NCI-H748 treated with DMSO at 0.1 percent for 48 hours (cell line): ENCODE measurements at places on chromosomes 6 and 20.
A peak's percentile ranks its signal among the peaks of the same experiment; 100 is the strongest.

DNA sequence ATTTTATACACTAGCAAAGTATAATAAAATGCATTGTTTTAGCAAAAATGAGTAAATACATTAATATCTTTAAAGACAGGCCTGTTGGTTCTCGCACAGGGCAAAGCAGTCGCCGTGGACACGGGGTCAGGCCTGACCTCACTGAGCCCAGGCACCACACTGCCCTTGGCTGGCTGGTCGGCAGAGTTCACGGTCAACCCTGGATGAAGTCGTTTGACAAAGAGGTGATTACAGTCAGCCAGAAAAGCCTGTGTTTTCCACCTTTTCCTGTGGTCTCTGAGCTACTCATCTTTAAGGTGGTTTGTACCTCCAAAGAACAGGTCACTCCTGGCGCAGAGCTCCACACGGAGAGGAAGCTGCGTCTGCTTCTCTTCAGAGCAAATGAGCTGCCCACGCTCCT is 191.5 kb downstream of the DLL1 start:
- DNase-seq, result no peak

GRCh38 chr6:14466278-14466677 is 348.7 kb downstream of the CD83 start:
- DNase-seq, result no peak

- no peak for DNase-seq
Measured at GRCh38 chr6:13787137-13787536, 27.2 kb downstream of the MCUR1 start.

DNA sequence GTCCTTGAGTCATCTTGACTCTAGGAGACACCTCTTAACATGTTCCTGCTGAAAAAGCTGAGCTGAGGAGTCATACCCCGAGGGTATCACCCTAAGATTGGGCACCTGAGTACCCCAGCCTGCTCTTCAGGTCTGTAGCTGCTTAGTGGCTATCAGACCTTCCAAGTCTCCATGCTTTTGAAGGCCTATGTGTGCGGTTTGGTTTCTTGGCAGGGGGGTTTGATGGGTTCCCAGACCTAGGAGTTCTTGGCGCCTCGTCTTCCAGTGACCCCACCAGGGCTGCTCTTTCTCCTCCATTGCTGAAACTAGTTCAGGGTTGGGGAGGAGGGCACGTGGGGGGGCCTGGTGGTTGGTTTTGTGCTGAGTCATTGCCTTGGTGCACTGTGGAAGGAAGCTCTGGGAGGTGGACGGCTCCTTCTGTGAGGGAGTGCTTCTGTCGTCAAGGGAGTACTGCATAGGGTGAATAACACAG is 20.1 kb downstream of the IGF2R start:
- no peak for DNase-seq

DNA sequence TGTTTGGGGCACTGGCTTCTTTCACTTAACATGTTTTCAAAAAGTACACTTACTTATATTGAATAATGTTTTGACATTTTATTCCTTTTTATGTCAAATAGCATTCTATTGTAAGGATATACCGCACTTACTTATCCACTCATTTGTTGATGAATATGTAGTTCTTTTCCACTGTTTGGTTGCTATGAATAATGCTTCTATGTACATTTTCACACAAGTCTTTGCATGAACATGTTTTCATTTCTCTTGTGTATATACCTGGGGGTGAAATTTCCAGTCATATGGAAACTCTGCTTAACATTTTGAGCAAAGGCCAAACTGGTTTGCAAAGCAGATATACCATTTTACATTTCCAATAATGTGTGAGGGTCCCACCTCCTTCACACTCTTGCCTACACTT is 202.3 kb upstream of the GGTLC1 start:
- DNase-seq, result no peak

DNA sequence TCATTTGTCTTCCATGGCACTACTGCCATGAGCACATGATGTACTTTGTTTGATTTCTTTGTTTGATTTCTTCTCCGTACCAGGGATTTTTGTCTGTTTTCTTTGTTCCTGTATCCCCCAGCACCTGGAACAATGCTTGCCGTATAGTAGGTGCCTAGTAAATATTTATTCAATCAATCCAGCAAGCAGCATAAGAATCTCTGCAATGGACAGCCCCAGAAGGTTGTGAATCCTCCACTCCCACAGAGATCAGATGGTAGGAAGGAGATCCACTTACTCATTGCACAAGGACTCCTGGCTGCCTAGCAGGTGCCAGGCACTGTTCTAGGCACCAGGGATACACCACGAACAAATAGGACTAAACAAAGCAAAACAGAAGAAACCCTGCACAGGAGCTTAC is 6.7 kb upstream of the SYNJ2 start:
- DNase-seq, result peak; percentile 9

DNA sequence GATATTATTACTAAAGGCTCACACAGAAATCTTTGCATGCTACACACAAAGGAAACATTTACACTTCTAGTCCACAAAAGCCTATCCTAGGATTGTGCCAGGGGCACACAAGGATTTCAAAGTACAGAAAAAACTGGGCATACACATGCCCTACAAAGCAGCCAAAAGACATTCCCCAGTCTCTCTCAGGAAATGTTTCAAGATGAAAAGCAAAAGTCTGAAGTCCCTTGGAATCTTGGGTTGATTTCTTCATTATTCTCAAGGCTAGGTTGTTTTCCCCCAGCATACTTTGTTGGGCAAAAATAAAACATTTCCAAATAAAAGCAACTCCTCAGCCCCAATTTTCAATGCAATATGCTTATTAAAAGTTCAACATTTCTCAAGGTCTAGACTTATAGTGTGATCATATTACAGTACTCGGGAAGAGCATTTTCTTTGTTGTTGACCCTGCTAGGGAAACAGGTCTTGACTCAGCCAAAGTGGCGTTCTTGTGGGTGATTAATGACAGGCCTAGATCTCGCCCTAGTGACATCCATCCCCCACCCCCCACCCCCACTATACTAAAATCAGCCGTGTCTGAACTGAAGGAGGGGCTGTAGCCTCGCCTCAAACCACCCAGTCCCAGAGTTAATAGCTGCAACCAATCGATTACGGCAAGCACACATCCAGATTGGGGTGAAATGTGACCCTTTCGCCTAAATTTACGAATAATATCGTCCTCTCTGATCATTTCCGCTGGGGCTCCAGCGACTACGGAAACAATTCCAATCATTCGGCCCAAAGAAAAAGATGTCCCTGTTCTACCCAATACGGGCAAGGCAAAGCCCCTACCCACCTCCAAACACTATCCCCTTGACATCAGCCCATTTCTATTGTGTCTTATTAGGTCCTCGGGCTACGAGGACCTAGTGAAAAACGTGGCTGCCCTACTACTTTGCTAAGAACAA is 1.4 kb downstream of the AKIRIN2 start:
- DNase-seq, result peak; percentile 45

GRCh38 chr6:112690497-112691202 is 343.5 kb downstream of the RFPL4B start:
- DNase-seq, result peak; percentile 70

DNA sequence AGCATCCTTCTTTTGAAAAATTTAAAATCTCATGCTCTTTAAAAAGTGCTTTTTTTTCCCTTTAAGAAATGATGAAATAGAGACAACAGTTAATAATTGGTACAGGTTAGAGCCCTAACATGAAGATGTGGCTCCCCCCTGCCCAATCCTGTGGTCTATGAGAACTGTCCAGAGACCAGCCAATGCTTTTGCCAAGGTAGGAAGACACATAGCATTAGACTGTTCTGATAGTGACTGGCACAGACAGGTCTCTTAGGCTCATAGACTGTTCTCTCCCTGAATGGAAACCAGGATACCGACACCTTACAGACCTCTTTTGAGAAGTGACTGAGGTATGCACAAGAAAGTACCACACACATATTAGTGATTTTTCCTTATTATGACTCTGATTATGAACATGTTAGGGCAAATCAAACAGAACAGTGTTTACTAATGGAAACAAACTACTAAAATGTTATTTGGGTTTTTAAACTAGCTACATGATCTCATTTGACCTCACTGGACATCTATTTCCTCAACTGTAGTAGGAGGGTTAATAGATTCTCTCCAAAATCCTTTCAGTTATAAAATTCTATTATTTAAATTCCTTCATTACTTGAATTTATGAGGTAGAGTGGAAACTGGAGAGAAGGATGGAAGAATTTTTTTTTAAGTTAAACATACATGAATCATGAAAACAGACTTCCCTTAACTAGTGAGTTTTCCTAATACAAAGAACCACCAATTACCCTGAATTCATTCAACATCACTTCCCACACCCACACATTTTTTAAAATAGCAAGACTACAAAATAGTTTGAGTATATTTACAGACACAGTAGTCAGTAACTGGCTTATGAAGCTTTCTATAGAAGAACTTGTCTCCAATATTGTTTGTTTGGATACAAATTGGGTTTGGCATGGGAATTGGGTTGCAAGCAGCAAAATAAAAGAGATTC is 120.4 kb downstream of the OGFRL1 start:
- no peak for DNase-seq

- no peak for DNase-seq
Measured at GRCh38 chr6:4817551-4817950, 41.3 kb downstream of the CDYL start.

- DNase-seq, result no peak
Measured at GRCh38 chr6:145878591-145879295, 64.1 kb upstream of the FBXO30 start.

GRCh38 chr6:45450132-45450531 is 72.4 kb upstream of the SUPT3H start:
- DNase-seq, result peak; percentile 81

GRCh38 chr6:110233770-110234374 is 53.6 kb downstream of the CDC40 start:
- no peak for DNase-seq

GRCh38 chr6:12047304-12047703 is 35.2 kb downstream of the HIVEP1 start:
- DNase-seq, result no peak

- DNase-seq, result peak; percentile 12
Measured at GRCh38 chr6:109349419-109349987, 32.8 kb downstream of the CD164 start.

GRCh38 chr20:53080969-53081871 is 109.1 kb downstream of the TSHZ2 start:
- DNase-seq, result no peak

- no peak for DNase-seq
Measured at GRCh38 chr6:36049582-36049981, 22.0 kb downstream of the MAPK14 start.

- DNase-seq, result no peak
Measured at GRCh38 chr6:152441902-152442301, 195.3 kb downstream of the SYNE1 start.

GRCh38 chr20:32287231-32287638 is 9.8 kb downstream of the KIF3B start:
- DNase-seq, result no peak

DNA sequence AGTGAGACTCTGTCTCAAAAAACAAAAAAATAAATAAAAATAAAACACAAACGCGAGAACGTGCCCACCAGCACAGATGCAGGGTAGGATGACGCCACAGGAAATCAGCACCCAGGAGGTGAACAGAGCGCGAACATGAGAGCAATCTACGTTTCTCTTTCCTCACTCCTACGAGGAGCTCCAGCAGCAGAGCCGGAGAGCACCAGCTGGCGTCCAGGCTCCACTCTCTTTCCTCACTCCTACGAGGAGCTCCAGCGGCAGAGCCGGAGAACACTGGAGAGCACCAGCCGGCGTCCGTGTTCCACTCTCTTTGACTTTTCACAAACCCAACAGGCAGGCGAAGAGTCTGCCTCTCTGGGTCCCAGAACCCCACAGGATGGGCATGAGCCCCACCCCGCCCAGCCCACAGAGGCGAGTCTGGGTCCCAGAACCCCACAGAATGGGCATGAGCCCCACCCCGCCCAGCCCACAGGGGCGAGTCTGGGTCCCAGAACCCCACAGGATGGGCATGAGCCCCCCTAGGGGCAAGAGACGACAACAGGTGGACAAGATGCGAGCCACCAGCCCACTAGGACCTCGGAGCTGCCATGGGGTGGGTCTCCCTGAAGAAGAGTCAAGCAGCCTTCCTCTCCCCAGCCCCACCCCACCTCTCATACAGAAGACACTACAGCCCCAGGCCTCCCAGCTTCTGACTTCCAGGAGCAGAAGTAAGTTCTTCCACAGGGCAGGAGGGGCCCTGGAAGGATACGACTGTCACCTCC is 20.2 kb downstream of the ZBTB46 start:
- DNase-seq, result no peak

DNA sequence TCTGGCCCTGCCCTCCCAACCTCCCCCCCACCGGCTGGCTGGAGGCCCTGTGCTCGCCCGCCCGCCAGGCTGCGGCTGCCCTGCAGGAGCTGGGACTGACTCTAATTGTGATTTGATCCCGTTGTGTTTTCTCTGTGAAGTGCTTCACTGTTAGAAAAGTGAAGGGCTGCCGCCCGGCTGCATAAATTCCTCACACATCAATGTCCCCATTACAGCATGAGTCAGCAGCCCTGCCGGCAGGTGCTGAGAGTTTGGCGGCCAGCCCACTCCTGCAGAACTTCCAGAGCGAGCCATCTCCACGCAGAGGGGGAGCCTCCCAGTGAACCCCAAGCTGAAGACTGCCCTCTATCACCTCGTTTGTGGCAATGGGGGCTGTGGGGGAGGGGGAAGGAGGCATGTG is 137.9 kb downstream of the DLL1 start:
- DNase-seq, result peak; percentile 58

- no peak for DNase-seq
Measured at GRCh38 chr6:73231986-73232391, 6.7 kb upstream of the KHDC1L start.

DNA sequence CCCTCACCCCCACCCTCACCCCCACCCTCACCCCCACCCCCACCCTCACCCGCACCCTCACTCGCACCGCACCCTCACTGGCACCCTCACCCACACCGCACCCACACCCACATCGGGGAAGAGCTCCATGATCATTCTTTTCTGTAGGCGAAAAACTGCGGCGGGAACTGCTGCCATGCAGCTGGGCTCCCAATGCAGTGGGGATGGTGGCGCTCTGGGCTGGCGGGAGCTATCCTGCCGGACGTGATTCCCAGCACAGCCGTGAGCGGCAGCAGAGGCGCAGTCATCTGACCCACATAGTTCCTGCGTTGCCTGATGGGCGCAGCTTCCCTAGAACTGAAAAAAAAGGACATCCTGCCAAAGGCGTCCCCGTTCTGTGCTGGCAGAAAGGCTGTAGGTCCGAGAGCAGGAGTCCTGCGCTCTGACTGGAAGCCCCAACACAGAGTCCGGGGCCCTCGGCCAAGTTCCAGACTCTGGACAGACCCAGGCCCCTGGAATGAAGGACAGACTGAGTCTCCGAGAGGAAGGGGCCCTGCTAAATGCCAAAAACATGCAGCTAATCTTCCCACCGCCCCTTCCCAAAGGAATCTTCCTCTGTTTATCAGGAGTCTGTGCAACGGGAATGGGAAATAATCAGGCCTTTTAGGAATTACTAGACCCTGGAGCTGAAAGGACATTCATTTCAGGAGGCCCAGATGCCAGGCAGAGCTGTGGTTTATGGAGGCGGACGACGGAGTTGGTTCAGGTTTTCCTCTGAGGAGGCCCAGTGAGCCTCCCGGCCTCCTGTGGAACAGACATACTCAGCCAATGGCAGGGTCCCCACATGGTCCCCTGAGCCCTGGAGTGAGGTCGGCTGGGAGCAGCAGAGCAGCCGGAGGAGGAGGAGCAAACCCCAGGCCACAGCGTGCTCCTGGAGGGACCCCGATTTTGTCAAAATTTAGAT is 14.1 kb upstream of the TCFL5 start:
- peak; percentile 58 for DNase-seq

- DNase-seq, result no peak
Measured at GRCh38 chr6:6646384-6646783, 57.9 kb downstream of the LY86 start.

- DNase-seq, result no peak
Measured at GRCh38 chr6:114033606-114034005, 62.7 kb upstream of the HDAC2 start.
